ENCODE measurements at places on chromosomes 3 and 15. TPM values are rescaled to one million over a fixed set of nuclear protein-coding genes. Genes with fewer than 3 reads are reported as not detected.

The USP19 gene
- 71.8 TPM for total RNA-seq

DNA sequence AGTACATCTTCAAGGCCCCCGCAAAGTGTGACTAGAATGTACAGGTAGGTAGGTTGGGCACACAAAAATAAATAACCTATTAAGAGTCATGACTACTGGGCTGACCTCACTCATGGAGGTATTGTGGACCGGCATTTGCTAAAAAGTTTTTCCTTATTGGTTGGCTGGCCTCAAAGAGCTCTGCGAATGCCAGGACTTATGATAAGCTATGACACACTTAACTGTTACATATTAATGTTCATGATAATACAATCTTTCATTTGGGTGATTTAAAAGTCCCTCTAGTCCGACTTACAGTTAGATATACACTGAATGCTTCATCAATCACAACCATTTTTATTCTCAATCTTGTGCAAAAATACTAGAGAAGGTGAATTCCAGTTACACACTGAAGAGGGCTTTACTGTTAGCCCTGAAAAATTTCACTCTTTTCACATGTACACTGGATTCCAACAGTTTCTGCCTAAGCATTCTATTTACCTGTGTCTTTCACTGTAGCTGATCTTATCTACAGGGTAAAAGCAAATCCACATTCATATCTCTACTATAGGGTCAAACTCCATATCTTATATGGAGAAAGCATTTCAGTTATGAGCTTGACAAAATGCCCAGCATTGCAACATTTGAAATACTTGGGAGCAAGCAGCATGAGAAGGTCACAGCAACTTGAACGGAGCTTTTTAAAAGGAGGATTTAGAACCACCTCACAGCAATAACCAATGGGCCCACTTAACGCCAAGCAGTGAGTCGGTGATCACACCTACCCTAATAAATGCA is 329.1 kb downstream of the FOXP1 start:
- DNase-seq, result no peak

GRCh38 chr3:28799084-28799483 is 450.5 kb upstream of the AZI2 start:
- no peak for DNase-seq

The TNK2 gene
- total RNA-seq, result 54.9 TPM

The PHLDB2 gene
- total RNA-seq, result 45.8 TPM

The PKM gene
- total RNA-seq, result 917 TPM

The B2M gene
- total RNA-seq, result 104 TPM

GRCh38 chr3:15875016-15875689 is 77.4 kb upstream of the ANKRD28 start:
- DNase-seq, result no peak

GRCh38 chr3:152574461-152575079 is 260.4 kb upstream of the P2RY1 start:
- peak; percentile 9 for DNase-seq

- no peak for DNase-seq
These were observed 107.0 kb upstream of the RPL32 start for GRCh38 chr3:12948371-12948770.

The ROPN1B gene
- total RNA-seq, result 2.0 TPM

The WDR72 gene
- 1.7 TPM for total RNA-seq

The NME9 gene
- 0.79 TPM for total RNA-seq

GRCh38 chr3:11721479-11721878 is 77.8 kb upstream of the VGLL4 start:
- DNase-seq, result no peak

The GOLGA6D gene
- total RNA-seq, result not detected

DNA sequence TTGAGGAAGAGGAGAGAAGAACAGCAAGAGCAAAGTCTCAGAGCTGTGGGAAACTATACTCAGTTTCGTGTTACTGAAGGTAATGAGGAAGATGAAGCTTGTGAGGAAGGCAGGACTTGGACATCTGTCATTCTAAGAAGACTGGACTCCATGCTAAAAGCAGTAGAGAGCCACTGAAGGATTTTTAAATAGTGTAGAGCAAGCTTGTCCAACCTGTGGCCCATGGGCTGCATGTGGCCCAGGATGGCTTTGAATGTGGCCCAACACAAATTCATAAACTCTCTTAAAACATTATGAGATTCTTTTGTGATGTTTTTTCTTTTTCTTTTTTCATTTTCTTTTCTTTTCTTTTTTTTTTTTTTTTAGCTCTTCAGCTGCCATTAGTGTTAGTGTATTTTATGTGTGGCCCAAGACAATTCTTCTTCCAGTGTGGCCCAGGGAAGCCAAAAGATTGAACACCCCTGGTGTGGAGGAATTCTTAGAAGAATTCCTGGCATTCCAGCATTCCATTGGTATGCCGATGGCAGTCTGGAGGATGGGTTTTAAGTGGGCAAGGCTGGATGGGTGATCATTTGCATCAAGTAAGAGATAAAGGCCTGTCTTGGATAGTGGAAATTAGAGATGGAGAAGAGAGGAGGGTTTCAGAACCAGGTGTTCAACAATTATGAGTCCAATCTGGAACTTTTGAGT is 6.9 kb upstream of the NFKBIZ start:
- no peak for DNase-seq

The LARP6 gene
- total RNA-seq, result 20.5 TPM

The CKMT1A gene
- 4.9 TPM for total RNA-seq

The CACNA2D3 gene
- 0.34 TPM for total RNA-seq

All from neural crest cell (in vitro differentiated cells).